Stimulated activated CD4-positive, alpha-beta T cell treated with anti-CD3 and anti-CD28 coated beads, TNF-alpha, amount 100 ng/mL, for 24 hours (primary cell): ENCODE measurements at places on chromosomes 4 and X.

GRCh38 chr4:8185930-8186329 is 13.2 kb upstream of the SH3TC1 start:
- no peak for DNase-seq

- no peak for DNase-seq
Measured at GRCh38 chrX:136171420-136171819, 24.1 kb downstream of the FHL1 start.

DNA sequence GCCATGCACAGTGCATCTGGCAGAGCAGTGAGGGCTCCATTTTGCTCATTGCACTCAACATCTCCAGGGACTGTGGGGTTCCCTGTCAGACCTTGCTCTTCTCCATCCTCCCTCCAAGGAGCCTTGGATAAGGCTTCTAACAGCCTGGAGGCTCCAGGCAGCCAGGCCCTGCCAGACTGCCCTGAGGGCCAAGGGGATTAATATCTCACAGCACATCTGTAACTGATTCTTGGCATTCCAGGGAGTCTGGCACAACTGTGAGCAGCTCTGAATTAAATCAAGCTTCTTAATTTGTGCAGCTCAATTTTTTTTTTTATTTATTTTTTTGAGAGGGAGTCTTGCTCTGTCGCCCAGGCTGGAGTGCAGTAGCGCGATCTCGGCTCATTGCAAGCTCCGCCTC is 224.5 kb upstream of the PGRMC2 start:
- no peak for DNase-seq

DNA sequence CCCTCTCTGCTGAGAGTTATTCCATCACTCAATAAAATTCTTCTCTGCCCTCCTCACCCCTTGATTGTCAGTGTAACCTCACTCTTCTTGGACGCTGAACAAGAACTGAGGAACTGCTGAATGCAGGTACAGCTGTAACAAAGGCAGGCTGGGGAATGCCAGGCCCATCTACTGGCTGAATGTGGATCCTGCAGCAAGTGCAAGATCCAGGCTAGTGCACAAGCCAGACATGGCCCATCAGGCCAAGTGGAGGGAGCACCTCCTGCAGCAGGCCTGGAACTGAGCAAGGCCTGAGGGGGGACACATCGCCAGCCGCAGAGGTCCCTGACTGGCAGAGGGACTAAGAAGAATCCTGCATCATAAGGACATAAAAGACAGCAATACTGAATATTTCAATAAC is 411.8 kb upstream of the PCDH10 start:
- DNase-seq: no peak

- DNase-seq: no peak
Measured at GRCh38 chr4:147596981-147597380, 20.2 kb upstream of the TMEM184C start.

DNA sequence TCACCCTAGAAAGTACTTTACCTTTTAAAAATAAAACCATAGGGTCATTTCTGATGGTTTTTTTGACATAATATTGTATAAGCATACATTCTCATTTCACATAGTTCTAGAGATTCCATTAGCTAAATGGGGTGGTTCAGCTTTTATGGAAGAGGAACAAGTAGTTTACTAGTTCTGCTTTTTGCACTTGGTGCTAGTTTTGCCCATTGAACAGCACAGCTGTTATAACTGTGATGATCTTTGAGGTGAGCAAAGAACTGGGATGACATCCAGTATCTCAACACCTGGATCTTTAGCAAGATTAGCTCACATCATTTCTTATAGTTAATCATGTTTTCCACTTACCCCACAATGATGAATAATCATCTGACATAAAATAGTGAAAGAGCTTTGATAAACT is 40.9 kb downstream of the MOB1B start:
- DNase-seq: no peak

- no peak for DNase-seq
Measured at GRCh38 chr4:120801137-120801758, 121.3 kb downstream of the PRDM5 start.

DNA sequence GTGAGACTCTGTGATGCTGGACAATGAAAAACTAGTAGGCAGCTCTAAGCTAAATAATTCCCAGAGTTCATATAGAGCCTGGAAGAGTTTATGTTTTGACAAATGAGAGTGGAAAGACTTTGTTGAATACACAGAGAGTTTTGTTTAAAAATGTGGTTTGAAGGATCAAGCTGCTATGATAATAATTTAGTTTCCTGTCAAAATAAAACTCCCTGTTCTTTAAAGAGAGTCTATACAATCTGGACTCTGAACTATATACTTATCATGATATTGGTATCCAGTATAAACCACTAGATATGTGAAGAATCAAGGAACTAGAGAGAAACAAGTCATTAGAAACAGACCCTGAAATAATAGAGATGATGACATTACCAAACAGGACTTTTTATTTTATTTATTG is 158.6 kb downstream of the C4orf33 start:
- DNase-seq: no peak

- DNase-seq: no peak
Measured at GRCh38 chr4:105154576-105154975, 7.9 kb downstream of the TET2 start.

- no peak for DNase-seq
Measured at GRCh38 chrX:41522671-41523070, 75.5 kb downstream of the NYX start.

DNA sequence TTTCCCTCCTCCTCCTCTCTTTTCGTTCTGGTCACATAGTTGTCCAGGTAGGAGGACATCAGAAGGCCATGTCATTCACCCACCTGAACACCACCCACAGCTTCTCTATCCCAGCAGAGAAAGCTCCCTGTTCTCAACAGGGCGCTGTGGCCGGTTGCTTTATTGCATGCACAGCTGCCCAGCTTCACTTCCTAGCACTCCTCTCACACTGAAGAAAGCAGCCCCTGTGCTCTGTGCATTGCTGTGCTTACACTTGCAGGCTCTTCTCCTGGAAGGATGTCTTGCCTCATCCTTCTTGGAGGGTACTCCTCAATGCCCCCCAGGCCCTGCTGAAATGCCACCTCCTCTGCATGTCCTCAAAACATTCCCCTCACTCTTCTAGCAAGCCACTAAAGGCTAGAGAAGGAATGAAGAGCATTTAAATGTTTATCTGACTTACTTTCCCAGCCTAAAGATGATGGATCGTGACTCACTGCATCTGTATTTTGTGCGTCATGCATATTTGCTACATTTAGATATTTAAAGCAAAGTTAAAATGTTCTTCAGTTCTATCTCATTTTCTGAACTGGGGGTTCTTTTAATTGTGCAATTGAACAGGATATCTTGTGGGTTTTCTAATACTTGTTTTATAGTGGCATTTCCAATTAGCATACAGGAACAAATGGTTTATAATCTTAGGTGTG is 186.4 kb upstream of the PUDP start:
- DNase-seq: no peak

- no peak for DNase-seq
Measured at GRCh38 chr4:106083065-106083464, 187.8 kb downstream of the NPNT start.

DNA sequence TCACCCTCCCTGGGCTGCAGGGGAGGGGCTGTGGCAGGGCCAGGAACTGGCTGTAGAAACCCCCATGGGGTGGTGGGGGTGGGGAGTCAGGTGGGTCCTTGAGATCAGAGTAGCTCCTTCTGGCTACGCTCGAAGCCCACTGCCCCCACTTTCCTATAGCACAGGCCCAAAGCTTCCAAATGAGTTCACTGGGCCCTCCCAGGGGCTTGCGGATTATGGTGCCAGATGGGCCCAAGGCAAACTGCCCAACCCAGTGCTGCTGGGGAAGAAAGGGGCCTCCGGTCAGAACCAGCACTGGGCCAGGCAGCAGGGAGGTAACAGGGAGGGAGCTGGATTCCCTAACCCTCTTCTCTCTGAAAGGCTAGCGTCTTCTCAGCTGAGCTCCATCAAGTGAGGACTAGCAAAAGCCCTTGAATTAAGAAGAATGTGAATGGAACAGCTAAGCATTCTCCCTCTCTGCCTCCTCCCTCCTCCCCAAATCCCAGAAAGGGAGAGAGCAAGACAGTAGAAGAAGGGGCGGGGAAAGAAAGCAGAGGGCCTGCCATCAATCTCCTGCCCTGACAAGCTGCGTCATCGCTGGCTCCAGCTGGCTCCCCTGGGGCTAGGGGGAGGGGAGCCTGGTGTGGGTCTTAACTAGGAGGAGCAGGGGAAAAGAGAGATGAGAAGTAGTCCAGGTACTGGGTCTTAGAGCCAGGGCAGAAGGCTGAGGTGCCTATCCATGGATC is 34.7 kb downstream of the FRMPD3 start:
- DNase-seq: no peak

GRCh38 chr4:175531405-175532091 is 280.5 kb downstream of the GPM6A start:
- no peak for DNase-seq

GRCh38 chr4:168293386-168293975 is 25.1 kb downstream of the DDX60 start:
- DNase-seq: no peak

- no peak for DNase-seq
Measured at GRCh38 chrX:8244301-8244700, 73.2 kb upstream of the VCX2 start.

- no peak for DNase-seq
Measured at GRCh38 chr4:24607334-24607733, 23.0 kb upstream of the DHX15 start.

DNA sequence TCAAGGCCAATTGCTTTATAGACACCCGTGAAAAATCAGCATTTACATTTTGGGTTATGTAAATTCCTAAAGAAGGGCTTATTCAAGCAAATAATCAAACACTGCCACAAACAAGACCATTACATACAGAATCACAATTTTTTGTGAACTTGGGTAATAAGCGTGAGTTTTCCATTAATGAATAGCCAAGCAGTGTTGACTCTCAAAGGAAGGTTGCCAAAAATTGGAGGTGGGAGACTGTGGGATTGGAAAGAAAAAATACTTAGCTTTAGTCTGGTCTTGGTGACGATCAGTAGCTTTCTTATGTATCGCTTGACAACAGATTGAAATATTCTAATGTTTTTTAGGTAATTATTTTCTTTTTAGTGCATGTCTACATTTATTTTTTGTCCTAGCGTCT is 20.9 kb downstream of the LRRC66 start:
- no peak for DNase-seq

GRCh38 chr4:2296631-2297601 is 35.0 kb upstream of the MXD4 start:
- DNase-seq: no peak

DNA sequence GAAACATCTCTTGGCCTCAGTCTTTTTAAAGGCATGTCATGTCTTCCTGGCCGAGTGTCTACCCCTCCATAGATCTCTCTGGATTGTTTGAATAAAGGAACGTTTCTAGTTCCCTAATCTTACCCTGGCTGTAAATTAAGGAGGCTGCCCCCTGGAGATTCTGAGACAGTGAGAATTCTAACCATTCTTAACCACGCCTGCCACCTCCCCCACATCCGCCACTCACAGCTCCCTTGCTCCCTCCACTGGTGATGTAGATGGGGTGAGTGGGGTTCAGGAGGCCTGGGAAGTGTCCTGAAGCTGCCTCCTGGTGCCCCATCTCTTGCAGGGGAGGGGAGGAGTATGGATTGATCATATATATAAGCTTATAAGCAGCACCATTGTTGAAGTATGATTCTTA is 48.0 kb upstream of the TRIM2 start:
- no peak for DNase-seq

GRCh38 chr4:10706236-10706635 is 21.7 kb upstream of the CLNK start:
- DNase-seq: no peak

DNA sequence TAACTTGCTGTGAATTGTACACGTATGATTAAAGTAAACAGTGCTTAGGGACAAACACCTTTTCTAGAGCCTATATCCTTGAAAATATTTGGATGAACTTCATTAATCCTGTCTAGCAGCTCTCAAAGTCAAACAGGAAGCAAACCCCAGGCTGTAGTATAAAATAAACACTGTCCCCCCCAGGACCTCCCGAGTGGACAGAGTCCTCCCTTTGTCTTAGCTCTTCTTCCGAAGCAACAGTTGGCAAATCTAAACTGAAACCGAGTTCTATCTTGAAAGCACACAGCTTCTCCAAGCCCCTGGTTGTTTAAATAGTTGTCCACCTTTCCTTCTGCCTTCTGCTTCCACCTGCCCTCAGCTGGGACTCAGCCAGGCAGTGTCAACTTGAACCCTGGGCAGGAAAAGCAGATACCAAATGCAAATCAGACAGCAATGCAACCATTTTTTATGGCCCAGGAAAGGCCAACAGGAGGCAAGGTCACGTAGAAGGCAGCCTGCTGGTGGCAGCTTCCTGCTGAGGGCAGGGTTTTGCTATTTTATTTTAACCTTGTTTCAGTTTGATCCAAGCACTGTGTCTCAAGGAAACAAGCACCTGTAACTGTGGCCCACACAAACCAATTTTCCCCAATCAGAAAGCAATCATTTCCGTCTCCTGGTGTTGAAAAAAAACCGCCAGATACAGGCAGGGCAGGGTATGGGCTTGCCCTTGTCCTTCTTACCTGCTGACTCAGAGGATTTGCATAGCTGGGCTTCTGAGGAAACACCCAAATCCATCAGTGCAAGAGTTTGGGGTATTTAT is 110.3 kb upstream of the KIT start:
- DNase-seq: no peak

DNA sequence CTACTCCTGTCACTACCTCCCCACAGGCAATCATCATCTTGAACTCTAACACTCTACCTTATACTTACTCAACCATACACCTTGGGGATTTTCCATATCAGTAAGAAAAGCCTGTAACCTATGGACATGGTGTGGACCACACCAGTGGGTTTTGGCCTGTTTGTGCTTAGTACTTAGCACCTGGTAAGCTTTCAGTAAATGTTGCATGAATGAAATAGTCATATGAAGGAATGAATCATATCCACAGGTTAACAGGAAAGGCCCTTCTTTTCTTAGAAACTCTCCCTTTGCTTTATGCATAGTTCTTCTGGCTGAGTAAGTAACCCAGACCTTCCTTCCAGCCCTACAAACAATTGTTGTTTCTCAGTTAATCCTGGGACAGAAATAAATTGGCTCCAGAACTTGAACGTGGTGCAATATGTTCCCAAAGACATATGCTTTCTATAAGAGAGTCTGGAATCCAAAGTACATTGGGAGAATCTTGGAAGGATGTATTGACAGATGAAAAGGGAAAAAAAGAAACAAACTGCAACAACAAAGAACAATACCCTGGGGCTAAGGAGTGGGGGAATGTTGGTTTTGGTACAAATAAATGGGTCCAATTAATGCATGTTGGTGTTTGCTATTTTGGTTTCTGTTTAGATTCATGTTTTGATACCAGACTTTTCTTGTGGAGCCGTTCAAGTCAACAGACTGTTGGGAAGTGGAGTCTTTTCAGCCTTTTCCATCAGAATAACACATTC is 27.8 kb downstream of the RASL11B start:
- DNase-seq: no peak

DNA sequence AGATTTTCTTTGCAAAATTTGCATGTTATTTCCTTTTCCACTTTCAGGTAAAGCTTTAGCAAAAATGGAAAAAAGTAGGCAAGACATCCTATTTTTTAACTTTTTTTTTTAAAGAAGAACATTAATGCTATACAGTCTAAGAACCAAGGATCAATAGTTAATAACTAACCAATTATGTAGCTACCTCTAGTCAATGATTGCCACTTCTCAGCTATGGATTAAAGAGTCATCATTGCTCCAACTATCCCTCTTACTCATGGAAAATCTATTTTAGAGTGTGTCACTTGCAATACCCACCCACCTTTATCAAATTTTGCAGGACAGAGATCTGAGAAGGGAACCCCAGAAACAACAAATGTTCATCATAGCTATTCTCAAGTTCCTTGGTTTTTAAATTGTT is 223.1 kb downstream of the ANK2 start:
- DNase-seq: no peak
